ENCODE measurements at places on chromosomes 16 and 17.
A peak's percentile ranks its signal among the peaks of the same experiment; 100 is the strongest.

DNA sequence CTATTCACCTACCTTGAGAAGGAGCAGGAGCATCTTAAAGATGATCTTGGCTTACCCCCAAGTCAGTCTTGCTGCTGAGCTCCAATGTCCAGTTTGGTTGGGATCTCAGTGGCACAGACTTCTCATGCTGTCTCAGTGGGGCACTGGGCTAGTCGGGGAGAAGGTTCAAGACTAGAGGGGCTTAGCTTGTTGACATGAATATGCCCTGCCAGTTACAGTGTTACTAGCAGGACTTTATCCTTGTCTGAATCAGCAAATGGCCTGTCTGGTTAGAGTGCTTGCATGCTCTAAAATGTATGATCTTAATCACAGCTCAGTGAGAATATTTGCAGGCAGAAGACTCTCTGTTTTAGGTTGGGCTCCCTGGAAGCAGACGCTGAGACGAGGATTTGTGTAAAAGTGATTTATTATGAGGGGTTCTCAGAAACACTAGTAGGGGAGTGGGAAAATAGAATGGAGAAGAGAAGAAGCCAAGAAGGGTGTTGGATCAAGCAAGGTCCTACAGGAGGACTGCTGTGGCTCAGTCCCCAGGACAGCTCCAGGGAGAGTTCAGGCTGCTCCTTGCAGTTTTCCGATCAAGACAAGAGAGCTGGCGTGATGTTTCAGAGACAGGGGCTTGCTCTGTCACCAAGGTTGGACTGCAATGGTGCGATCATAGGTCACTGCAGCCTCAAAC lies 150.4 kb upstream of the HS3ST2 start:
- DNase-seq: no peak

DNA sequence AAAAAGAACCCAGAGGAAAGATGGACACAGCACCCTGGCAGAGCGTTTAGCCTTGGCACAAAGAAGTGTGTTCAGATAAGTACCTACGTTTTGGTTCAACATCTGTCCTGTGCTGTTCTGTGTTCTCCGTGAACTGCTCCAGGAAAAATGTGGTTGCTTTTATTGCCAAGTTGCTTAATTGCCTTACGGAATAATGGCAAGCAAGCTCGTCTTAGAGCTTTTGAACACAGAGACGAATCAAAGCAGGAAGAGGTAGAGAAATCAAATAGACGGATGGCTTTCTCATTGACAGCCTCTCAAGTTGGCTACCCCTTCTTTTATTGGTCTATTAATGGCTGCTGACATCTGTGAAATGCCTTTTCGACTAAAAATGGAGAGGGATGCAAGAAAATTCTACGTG lies 911.1 kb upstream of the EEF2KMT start:
- no peak for DNase-seq

DNA sequence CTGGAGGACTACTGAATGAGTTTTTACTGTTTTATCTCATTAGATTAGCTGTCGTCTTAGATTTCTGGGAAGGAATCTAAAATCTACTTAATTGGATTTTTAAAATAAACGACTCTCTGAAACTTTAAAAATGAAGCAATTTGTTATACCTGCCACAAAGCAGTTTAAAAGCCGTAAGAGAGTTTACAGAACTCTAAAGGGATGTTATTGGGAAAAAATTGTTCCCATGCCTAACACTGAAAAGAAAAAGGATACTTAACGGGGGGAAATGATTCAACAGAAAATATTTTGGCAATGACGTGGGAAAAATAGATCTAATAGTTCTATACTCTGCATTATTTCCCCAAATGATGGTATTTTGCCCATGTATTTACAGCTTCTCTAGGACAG lies 27.0 kb downstream of the ARHGAP17 start:
- DNase-seq: no peak

DNA sequence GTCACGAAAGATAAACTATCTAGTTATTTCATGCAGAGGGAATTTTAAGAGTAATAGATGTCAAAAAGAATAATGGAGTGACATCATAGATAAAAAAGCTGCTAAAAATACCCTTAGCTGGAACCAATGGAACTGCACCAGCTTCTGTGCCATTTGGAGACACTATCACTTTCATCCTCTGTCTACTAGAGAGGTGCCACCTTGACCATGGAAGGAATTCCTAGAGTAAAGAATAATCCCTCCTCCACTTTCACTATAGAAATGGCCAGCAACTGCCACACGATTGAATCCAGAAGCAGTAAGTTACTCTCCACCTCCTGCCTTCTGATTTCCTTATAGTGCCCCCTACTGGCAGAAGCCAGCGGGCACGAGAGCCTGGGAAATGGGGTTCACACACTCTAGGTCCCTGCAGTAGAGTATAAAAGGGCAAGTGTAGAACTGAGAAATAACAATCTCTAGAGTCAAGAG lies 2.8 kb upstream of the ALDH3A2 start:
- peak; percentile 20 for DNase-seq

- no peak for DNase-seq
Measured at GRCh38 chr16:80117556-80118130, 423.1 kb upstream of the DYNLRB2 start.

DNA sequence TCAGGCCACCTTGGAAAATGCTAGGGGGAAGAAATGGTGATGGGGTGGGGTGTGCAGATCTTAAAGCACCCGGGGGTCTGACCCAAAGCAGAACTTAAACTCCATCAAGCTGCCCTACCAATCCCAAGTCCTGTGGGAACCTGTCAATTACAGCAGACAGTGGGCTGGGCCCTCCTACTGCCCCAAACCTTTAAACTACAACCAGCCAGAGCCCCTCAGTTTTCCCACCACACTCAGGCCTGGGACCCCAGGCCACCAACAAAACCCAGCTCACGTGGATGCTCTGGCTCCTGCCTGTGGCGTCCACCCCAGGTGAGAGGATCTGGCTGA lies 2.7 kb downstream of the MYO18A start:
- DNase-seq: no peak

GRCh38 chr17:35002876-35003551 lies 22.7 kb downstream of the LIG3 start:
- DNase-seq: no peak

- DNase-seq: peak; percentile 79
Measured at GRCh38 chr17:7561589-7562207, at the start of gene SENP3. Gene SENP3 (plus strand): TSS chr17:7561919. CDS start chr17:7563077, 1,158 bp downstream.

Data from stimulated activated CD8-positive, alpha-beta memory T cell treated with anti-CD3 and anti-CD28 coated beads, Interleukin-12 subunit alpha, Interleukin-12 subunit beta, amount 100 ng/mL, for 1 hour (primary cell).